Type B pancreatic cell (in vitro differentiated cells): ENCODE measurements at places on chromosomes 7 and 10. TPM values are rescaled to one million over a fixed set of nuclear protein-coding genes. Genes with fewer than 3 reads are reported as not detected.

DNA sequence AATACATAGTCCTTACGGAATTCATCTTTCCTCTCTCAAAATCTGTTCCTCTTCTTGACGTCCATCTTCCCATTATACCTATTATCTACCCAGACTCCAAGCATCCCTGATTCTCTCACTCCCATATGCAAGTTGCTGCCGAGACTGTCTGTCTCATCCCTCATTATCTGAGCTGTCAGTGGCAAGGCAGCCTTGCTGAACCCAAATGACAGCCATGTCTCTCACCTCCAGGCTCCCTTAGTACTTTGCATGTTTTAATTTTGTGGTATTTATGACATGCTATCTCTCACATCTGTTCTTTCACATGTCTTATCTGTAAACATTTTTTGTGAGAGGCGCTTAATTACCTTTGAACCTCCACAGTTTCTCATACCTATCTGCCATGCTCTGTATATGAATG lies 54.4 kb upstream of the IFRD1 start:
- no peak overlapping the region for H3K27ac ChIP-seq
- peak overlapping the region; percentile 3 for H3K4me3 ChIP-seq
- peaks cover 13% of the 10 kb centered on the region for H3K27me3 ChIP-seq
- DNase-seq: no peak
- H3K4me1 ChIP-seq: no peaks in the 10 kb centered on the region

GRCh38 chr7:12322903-12323300 lies 80.8 kb downstream of the VWDE start:
- no peak for DNase-seq
- H3K27ac ChIP-seq: no peak overlapping the region
- H3K4me3 ChIP-seq: no peak overlapping the region
- H3K36me3 ChIP-seq: no peaks in the 10 kb centered on the region

Gene TRPV5
- total RNA-seq: not detected in 2 replicates

DNA sequence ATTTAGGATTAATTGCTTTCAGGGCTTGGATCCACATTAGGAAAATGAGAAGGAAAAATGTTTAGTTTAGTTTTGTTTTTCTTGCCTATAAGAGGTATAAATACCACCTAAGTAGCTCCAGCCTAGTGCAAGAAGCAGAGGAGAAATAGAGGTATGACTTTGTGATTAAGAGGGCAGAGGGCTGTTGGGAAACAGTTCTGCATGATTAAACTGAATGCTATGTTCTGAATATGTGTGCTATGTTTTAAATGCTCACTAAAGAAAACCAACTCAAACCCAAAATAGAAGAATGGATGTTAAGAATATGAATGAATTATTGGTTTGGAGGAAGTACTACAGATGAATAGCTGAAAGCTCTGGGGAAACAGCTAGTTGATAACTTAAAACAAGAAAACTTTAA lies 7.6 kb downstream of the CALCR start:
- no peak overlapping the region for H3K27ac ChIP-seq
- no peak overlapping the region for H3K4me3 ChIP-seq
- H3K27me3 ChIP-seq: peaks cover 52% of the 10 kb centered on the region
- DNase-seq: no peak
- no peaks in the 10 kb centered on the region for H3K4me1 ChIP-seq

Gene AFAP1L2
- total RNA-seq: 1.9 and 6.4 TPM in 2 replicates
